ENCODE measurements at places on chromosomes 1 and 21. TPM values are rescaled to one million over a fixed set of nuclear protein-coding genes. Genes with fewer than 3 reads are reported as not detected.
A peak's percentile ranks its signal among the peaks of the same experiment; 100 is the strongest.

DNA sequence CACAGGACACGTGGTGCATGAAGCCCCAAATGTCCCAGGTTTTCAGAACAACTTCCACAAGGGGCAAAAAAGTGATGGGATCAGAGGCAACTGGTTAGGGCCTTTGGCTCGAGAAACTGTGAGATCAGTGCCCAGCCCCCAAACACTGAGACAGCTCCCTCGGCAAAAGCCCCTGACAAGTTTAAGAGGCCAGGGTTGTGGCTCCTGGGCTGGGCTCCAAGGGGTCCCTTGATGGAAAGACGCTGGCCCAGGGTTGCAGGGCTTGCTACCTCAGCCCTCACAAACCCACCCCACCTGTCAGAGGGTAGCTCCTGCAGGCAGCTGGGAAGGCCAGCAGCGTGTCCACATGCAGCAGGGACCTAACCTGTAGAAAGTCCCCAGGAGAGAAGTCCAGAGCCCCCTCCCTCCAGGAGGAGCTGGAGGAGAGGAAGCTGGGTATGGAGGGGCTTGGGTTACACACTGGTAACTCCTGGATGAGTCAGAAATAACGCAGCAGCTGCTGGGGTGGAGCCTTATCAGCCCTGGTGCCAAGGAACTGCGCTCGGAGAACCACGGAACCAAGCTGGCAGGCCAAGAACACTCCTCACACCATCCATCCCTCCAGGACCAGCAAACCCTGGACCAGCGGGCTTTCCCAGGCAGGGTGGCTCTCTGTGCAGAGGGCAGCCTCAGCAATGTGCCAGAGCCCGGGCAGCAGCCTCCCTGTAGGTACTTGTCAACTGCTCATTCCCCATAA lies 37.5 kb downstream of the CTNNBIP1 start:
- peak; percentile 38 for DNase-seq

DNA sequence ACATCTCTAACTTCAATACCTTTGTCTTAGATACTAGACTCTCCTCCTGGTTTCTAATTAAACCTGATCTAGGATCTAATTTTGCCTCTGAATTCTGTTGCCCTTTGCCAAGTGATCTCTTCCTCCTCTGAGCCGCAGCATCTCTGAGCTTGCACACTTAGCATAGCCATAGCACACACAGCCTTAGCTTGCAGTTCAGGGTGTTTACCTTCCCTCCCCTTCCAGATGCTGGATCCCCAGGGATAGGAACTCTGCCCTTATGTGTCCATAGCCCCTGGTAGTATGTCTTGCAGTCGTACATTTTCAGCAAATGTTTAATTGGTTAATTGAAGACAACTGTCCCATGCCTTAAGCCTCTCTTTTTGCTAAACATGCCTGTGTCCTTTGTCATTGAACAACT lies 30.3 kb downstream of the SELL start:
- no peak for DNase-seq

DNA sequence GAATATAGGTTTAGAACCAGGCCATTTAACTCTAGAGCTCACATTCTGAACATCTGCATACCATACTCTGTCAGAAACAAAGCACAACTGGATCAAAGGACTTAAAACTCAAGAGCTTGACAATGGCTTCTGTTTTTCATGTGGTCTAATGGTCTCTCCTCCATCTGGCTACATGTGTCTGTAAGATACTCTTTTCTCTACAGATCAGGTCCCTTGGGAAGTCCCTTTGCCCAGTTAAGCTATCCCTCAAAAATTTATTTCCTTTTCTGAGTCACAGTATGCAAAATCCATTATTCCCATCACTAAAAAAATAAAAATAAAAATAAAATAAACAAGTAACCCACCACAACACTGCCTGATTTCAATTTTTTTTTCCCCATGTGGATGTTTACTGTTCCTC lies 357.0 kb upstream of the PRMT6 start:
- no peak for DNase-seq

DNA sequence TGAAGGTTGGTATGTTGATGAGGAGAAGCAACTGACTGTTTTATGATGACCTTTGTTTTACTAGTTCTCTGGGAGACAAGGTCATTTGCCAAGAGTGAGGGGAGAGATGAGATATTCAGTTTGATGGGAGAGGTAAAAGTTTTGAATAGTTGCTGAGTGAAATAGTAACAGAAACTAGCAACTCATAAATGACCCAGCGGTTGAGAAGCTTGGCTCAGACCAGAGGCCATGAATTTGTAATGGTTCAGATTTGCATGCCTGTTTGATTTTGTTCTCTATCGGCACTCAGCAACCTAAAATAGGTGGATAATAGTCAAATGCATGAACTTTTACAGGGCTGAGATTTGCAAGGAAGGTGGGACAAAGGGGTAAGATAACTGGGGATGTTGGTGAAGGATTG lies 6.6 kb downstream of the CCDC30 start:
- no peak for DNase-seq

The EPHA2 gene
- total RNA-seq = 212 TPM

The RIPPLY3 gene
- 0.64 TPM for total RNA-seq

The CELSR2 gene
- total RNA-seq = 3.7 TPM

The CFHR5 gene
- not detected for total RNA-seq
